Stimulated activated CD4-positive, alpha-beta T cell treated with anti-CD3 and anti-CD28 coated beads, Interleukin-15, amount 100 ng/mL, for 48 hours (primary cell): ENCODE measurements at places on chromosomes 7 and 10.
A peak's percentile ranks its signal among the peaks of the same experiment; 100 is the strongest.

DNA sequence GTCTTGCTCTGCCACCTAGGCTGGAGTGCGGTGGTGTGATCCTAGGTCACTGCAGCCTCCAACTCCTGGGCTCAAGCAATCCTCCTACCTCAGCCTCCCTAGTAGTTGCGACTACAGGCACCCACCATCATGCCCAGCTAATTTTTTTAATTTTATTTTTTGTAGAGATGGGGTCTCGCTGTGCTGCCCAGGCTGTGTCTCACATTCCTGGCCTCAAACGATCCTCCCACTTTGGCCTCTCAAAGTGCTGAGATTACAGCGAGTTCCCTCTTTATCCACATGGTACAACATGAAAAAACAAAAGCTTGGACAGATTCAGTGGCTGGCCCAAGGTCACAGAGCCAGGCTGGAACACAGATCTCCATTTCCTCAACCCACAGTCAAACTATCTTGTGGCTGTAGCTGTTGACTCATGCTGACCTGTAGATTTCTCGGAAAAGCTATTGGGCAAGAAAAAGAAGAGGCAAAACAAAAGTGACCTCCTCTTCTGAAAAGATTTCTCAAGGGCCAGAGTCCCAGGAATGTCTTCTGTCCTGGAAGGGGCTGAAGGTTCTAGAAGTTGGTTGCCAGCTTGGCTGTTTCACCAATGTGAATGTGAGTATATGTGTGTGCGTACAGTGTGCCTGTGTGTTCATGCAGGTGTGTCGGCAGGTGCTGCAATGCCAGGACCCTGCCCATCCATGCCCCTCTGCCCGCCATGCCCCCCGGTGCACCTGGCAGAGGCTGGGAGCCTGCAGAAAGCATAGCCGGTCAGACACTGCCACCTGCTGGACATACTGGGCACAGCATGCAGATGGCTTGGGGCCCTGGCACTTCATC is 28.4 kb downstream of the TMEM130 start:
- DNase-seq, result peak; percentile 41

DNA sequence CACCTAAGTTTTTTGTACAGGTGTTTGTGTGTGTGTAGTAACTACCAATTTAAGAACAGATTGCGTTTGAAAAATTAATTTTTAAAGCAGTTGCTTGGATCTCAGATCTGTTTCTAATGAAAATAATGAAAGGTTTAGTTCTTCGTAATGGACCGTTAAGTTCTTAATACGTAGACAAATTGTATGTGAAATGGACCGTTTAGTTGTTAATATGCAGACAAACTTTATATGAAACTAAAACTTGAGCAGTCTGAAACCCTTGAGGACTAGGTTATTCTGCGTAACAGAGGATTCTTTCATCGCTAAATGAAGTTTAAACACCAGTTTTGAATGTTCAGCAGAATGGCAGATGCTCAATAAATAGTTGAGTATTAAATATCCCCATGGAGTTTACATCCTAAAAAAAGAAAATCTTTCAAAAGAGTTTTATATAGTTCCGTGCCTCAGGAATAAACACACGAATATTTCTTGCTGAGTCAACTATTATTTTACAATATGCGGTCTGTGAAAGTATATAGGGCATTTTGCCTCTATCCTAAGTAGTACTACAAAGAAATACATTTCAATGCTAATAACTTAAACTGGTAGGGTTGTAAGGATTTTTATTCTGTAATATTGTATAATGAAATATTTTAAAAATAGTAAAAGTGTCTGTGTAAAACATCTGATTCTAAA is 1.2 kb downstream of the DBF4 start:
- DNase-seq, result no peak

DNA sequence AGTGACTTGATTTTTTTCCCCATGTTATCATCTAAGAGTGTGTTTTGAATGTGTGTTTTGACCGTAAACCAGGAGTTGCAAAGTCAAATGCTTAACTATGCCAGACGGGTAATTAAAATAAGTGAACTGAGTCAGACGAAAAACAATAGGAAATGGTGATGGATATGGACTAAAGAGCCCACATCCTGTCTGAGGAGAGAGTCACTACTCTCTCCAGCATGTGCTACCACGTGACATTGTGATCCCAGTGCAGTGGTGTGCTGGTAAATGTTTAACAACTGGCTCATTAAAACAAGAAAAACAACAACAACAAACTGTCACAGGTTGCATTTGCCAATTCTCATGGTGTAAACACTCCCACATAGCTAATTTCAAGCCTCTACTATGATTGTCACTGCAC is 164.3 kb downstream of the SUGCT start:
- no peak for DNase-seq

GRCh38 chr7:91618776-91619765 is 261.4 kb downstream of the MTERF1 start:
- DNase-seq, result no peak

GRCh38 chr10:130029209-130029608 is 65.1 kb upstream of the EBF3 start:
- no peak for DNase-seq

DNA sequence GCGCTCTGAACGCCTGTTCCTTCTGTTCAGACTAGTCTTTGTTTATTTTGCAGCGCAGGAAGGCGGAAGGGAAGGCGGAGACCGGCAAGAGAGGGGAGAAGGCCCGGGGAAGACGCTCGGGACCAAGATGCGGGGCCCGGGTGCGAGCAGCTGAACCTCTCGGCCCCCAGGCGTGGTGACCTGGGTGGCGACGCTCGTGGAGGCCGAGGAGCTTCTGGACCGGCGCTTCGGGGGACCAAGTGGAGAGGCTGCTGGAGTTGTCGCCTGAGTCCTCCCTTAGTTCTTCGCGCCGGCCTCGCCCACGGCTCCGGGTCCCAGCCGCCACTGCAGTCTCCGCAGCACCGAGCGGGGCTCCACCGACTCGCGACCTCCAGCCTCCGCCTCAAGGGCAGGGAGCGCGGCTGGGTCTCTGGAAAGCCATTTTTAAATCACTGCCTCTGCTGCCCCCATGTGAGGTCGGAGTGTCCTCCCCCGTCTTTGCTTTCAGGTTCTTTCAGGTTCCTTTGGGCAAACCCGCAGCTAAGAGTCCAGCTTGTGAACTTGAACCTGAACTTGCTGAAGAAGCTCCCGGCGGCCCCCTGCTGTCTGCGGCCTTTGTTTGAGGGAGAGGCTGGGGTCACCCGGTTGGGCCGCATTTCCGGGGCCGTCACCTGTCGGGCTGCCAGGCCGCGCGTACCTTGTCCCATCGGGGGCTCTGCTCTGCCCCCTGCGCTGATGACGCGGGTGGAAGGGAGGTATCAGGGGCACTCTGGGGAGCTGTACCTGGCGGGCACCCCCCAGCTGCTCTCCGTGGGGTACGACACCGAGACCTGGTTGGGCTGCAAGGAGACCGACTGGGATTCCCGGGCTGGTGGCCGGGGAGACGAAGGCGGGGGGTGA is 136.0 kb downstream of the KIF20B start:
- DNase-seq, result no peak

- no peak for DNase-seq
These were observed 341.6 kb downstream of the RNLS start for GRCh38 chr10:88241501-88241900.

DNA sequence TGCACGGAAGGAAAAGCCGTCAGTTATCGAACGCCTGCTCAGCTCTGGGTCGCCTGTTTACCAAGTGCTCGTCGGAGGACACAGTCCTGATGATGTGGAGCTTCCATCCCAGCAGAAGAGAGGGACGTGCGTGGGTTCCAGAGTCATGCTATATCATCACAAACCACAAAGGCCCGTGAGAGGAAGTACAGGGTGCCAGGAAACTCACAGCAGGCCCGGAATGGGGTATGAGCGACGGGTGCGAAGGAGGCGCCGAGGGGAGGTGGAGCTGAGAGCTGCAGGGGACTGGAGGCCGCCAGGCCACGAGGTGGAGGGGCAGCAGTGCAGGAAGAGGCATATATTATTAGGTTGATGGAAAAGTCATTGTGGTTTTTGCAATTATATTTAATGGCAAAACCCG is 102.5 kb downstream of the ACTR3B start:
- DNase-seq, result no peak
